ENCODE measurements at places on chromosomes 5 and 9. TPM values are rescaled to one million over a fixed set of nuclear protein-coding genes. Genes with fewer than 3 reads are reported as not detected.

GRCh38 chr5:150411245-150411979 lies 1.3 kb downstream of the CD74 start:
- peak overlapping the region; percentile 88 for H3K4me3 ChIP-seq
- peaks cover 42% of the 10 kb centered on the region for H3K4me1 ChIP-seq
- no peaks in the 10 kb centered on the region for H3K27me3 ChIP-seq

DNA sequence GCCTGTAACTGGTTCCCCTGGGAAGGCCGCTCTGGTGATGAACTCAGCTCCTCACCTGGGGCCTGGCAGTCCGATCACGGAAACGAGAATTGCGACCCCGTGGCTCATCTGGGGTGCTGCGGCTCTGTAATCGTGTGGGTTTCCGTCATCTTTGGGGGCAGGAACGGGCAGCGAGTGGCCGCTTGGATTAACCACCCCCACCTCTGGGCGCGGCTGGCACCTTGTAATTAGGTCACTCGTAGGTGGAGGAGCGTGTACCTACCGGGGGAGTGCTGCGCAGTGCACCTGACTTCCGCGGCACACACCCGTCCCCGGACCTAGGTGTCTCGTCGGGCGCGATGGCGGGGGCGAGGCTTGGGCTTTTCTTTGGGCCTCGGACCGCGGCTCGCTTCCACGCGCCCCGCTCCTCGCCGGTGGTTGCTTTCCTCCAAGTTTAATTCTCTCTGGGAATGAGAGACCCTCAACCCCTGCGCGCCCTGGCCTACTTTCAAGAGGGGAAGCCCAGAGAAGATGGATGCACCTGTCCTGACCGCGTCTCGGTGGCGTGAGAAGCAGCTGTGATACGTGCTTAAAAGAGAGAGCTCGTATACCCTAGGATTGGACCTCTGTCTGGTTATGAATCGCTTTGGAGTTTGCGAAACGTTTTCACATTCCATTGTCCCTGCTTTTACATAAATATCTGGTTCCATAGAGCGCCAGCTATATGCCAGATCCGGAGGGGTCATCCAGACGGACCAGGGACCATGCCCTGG lies 744 bp upstream of the PPP2CA start:
- no peaks in the 10 kb centered on the region for H3K27me3 ChIP-seq
- DNase-seq: peak; percentile 80
- peaks cover 57% of the 10 kb centered on the region for H3K4me1 ChIP-seq
- peaks cover 13% of the 10 kb centered on the region for H3K36me3 ChIP-seq
- peak overlapping the region; percentile 98 for H3K4me3 ChIP-seq

- H3K4me1 ChIP-seq: peaks cover 38% of the 10 kb centered on the region
- DNase-seq: no peak
- H3K27ac ChIP-seq: no peak overlapping the region
- H3K36me3 ChIP-seq: peaks cover 14% of the 10 kb centered on the region
- peaks cover 85% of the 10 kb centered on the region for H3K27me3 ChIP-seq
Measured at GRCh38 chr5:135031813-135032694, 2.0 kb downstream of the PITX1 start.

CCL19 gene
- total RNA-seq: not detected

DNA sequence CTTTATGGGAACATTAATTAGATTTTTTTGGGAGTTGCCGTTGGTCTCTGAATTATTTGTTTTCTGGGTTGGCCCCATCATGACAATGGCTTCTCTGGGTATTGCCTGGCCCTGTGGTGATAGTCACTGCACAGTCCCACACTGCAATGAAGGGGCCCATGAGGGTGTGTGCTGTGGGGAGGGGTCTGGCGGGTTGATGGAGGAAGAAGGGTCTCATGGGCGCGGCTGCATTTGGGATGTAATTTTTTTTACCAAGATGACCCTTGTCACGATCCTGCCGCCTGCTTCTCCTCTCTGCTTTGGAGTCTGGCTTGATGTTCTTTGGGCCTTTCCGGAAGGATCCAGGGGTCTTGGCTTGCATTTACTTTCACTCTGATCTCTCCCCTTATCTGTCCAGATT lies 44.1 kb downstream of the WNK2 start:
- H3K4me3 ChIP-seq: no peak overlapping the region
- no peaks in the 10 kb centered on the region for H3K36me3 ChIP-seq
- H3K27ac ChIP-seq: no peak overlapping the region
- DNase-seq: no peak
- H3K27me3 ChIP-seq: peaks cover 12% of the 10 kb centered on the region
